ENCODE measurements at places on chromosomes 2 and 18.

- no peak for DNase-seq
Observed at GRCh38 chr18:25669741-25670140, 317.8 kb upstream of the ZNF521 start.

DNA sequence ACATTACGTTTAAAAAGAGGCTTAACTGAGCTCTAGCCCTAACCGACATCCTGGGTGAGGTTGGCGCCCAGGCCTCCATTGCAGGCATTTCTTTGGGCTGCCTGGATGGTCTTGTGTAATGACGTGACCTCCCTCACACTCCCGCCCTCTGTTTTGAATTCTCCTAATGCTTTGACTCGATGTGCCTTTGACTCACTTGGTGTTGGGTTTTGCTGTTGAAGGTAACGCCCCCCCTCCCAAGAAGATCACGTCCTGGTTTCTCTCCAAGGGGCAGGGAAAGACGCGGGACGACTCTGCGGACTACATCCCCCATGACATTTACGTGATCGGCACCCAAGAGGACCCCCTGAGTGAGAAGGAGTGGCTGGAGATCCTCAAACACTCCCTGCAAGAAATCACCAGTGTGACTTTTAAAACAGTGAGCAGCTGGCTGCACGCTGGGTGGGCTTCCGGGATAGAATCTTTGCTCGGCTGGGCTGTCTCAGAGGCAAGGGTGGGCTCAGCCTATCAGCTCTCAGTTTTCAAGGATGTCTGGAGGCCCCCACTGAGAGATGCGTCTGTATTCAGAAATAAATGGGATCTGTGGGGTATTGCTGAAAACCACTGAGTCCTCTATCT lies 87.9 kb upstream of the ATG16L1 start:
- no peak for DNase-seq

GRCh38 chr2:80527119-80527518 lies 222.6 kb upstream of the LRRTM1 start:
- no peak for DNase-seq

- DNase-seq, result no peak
Observed at GRCh38 chr2:132037527-132038178, 124.1 kb downstream of the ANKRD30BL start.

- no peak for DNase-seq
Observed at GRCh38 chr2:217797165-217797564, 205.6 kb downstream of the TNS1 start.

DNA sequence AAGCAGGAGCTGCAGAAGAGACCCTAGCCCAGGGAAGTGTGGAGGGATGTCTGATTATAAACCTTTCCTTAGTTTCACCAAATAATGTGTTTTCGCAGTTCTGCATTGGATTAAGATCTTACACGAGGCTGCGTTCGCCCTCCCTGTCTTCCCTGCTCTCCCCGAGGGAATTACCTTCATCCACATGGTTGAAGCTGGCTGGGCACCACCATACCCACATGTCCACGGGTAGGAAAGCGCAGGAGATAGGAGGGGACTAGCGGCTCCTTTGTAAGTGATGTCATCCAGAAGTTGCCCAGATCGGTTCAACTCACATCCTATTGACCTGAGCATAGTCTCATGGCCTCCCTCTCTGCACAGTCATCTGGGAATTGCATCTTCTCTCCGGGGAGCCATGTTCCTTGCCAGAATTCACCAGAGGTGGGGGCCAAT lies 1.1 kb downstream of the TTL start:
- peak; percentile 3 for DNase-seq

- no peak for DNase-seq
Observed at GRCh38 chr2:53075760-53076159, 691.8 kb upstream of the CHAC2 start.

Data from NCI-H2029 (cell line).